ENCODE measurements at places on chromosomes 3 and 15. TPM values are rescaled to one million over a fixed set of nuclear protein-coding genes. Genes with fewer than 3 reads are reported as not detected.

DNA sequence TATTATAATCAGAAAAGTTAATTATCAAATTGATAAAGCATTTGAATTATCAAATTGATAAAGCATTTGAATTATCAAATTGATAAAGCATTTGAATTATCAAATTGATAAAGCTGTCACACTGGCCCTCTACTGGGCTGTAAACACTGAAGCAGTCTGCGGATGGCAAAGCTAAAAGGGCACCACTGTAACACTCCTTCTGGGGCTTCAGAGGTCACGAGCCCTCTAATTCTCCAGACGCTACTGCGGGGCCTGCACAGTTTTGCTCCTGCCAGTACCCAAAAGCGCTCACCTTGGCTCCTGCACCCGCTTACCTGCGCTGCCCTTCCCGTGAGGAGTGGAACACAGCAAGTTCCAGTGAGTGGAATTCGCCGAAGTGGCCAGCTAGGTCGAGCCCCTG lies 409.0 kb upstream of the KCNMB2 start:
- no peak for DNase-seq
- H3K4me3 ChIP-seq, result no peak overlapping the region
- peaks cover 22% of the 10 kb centered on the region for H3K4me1 ChIP-seq
- no peaks in the 10 kb centered on the region for H3K36me3 ChIP-seq
- H3K27me3 ChIP-seq, result no peaks in the 10 kb centered on the region
- no peak overlapping the region for H3K27ac ChIP-seq

DNA sequence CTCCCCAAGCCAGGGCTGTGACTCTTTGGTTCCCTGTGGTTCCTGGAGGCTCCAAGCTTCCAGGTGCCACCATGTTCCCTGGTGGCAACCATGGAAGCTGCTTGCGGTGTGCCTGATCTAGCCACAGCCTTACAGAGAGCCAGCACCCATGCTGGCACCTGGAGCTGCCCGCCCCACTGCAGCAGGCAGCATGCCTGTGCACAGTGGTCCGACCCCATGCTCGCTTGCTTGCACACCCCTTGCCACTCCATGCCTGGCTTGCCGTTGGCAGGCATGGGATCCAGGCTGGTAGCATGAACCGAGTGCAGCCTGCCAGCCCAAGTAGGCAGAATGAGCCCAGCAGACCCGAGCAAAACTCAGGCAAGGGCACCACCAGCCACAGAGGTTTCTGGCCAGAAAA lies 53.9 kb downstream of the SLMAP start:
- no peak for DNase-seq
- no peaks in the 10 kb centered on the region for H3K27me3 ChIP-seq
- no peaks in the 10 kb centered on the region for H3K36me3 ChIP-seq
- H3K4me1 ChIP-seq, result peaks cover 17% of the 10 kb centered on the region
- H3K4me3 ChIP-seq, result no peak overlapping the region

DNA sequence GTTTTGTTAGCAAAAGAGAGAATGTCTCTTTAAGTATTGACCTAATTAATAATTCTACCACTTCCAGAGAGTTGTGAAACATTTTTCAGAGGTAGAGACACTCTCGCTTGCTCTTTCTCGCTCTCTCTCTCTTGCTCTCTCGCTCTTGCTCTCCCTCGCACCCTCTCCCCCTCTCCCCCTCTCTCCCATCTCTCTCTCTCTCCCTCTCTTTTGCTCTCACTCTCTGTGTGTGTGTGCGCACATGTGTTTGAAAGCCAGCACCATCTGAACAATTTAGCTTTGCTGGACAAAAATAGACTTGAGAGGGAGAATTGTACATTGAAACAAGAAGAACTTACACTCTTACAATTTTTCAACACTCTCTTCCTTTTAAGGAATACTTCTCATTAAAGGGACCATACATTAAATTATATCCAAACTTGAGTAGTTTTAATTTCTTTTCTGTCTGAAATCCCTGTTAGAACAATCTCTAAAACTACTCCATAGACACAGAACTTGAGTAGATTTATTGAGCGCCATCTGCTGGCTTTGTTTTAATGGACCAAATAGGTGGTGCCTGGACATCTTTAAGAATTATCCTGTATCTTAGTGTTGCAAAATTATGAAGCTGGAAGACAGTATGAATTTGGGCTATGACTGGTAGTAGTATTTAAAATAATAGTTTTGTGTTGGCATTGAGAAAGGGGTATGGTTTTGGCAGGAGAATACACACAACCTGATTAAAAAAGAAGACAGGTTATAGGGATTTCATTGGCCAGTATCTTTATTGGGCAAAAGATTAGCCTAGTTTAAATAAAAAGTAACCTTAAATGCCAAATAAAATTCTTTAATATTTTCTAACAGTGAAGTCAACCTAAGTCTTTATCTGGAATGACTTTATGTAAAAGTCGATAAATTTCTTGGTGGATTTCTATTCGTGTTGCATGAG lies 124.6 kb downstream of the AKAP13 start:
- no peaks in the 10 kb centered on the region for H3K27me3 ChIP-seq
- peak overlapping the region; percentile 67 for H3K27ac ChIP-seq
- no peaks in the 10 kb centered on the region for H3K36me3 ChIP-seq

GRCh38 chr3:177211503-177212277 lies 14.4 kb upstream of the TBL1XR1 start:
- H3K27me3 ChIP-seq, result no peaks in the 10 kb centered on the region
- DNase-seq, result no peak
- H3K4me1 ChIP-seq, result no peaks in the 10 kb centered on the region
- H3K4me3 ChIP-seq, result no peak overlapping the region

DNA sequence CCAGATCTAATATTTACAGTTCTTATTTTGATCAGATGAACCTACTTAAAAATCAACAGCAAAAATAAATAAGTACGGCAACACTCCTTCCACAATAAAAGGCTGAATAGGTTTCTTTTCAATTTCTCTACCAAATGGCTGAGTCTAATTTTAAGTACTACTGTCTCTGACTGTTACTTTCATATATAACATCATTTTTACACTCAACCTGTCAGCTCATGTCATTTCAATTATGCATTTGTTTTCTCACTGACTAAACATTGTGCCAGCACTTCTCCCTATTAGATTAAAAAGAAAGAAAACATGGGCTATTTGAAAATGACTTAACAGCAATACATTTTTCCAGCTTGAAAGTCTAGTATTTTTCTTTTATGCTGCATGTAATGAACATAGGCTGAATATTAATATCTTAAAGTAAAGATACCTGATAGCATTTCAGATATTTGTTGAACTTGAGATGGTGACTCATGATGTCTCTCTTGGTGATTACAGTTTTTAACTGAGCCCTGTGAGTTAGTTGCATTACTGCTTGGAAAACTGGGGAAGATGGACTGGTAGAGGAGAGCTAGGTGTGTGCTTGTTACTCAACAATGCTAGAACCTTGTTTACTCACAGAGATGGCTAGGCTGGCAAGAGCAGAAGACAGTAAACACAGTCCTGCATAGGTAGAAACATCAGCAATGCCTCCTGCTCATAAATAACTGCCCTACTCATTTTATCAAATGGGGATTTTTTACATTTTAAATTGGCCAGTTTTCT lies 73.9 kb downstream of the PEX5L start:
- no peak for DNase-seq
- no peaks in the 10 kb centered on the region for H3K27me3 ChIP-seq
- no peak overlapping the region for H3K4me3 ChIP-seq

DNA sequence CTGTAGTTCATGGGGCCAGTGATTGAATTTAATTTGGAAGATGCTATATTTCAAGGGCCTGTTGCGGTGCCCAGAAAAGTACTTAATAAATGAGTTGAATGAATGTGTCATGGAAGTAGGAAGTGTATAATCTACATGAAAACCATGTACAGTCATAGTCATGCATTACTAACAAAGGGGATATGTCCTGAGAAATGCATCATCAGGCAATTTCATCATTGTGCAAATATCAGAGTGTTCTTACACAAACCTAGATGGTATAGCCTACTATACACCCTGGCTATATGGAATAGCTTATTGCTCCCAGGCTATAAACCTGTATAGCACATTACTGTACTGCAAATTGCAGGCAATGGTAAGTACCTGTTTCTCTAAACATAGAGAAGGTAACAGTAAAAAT lies 10.7 kb upstream of the MYO5C start:
- no peak overlapping the region for H3K4me3 ChIP-seq
- no peaks in the 10 kb centered on the region for H3K4me1 ChIP-seq
- H3K27ac ChIP-seq, result no peak overlapping the region
- H3K36me3 ChIP-seq, result peaks cover 7% of the 10 kb centered on the region

- H3K36me3 ChIP-seq, result peaks cover 7% of the 10 kb centered on the region
- no peak overlapping the region for H3K4me3 ChIP-seq
- peaks cover 16% of the 10 kb centered on the region for H3K4me1 ChIP-seq
- no peaks in the 10 kb centered on the region for H3K27me3 ChIP-seq
- DNase-seq, result no peak
These were observed 32.0 kb downstream of the CALML4 start for GRCh38 chr15:68173119-68173518.

- H3K27me3 ChIP-seq, result no peaks in the 10 kb centered on the region
- H3K27ac ChIP-seq, result peak overlapping the region; percentile 97
- peak; percentile 70 for DNase-seq
- H3K36me3 ChIP-seq, result no peaks in the 10 kb centered on the region
These were observed 703 bp downstream of the PEAK1 start for GRCh38 chr15:77418966-77419835.

- no peak overlapping the region for H3K4me3 ChIP-seq
- H3K27me3 ChIP-seq, result no peaks in the 10 kb centered on the region
- H3K36me3 ChIP-seq, result no peaks in the 10 kb centered on the region
- peak; percentile 83 for DNase-seq
These were observed 12.9 kb upstream of the CCDC80 start for GRCh38 chr3:112653881-112654300.

- H3K4me1 ChIP-seq, result no peaks in the 10 kb centered on the region
- DNase-seq, result no peak
- no peaks in the 10 kb centered on the region for H3K36me3 ChIP-seq
- no peak overlapping the region for H3K4me3 ChIP-seq
These were observed 73.3 kb upstream of the SNRK start for GRCh38 chr3:43212914-43213611.

DNA sequence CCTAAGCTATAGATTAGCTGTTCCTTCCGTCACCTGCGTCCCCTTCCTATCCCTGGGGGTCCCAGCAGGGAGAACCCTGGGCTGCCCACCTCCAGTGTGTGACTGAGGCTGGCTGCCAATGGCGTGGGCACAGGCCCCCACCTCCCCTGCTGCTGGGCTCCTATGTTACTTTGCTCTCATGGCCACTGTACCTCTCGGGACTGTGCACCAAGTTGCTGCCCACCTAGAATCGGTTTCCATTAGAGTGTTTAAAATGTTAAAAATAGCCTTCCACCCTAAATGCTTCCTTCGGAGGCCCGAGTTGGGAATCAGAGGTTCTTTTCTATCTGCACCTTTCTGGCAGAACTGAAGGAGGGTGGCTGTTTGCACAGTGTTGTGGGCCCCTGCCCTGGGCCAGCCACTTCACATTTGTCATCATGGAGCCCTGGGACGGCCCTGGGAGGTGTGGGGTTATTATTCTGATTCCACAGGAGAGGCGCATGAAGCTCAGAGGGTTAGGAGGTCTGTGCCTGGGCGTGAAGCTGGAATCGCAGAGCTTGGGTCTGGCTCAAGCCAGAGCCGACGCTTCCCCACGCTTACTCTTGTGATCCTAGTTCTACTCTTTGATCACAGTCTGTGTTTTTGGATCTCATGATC lies 29.1 kb downstream of the IRAK2 start:
- no peaks in the 10 kb centered on the region for H3K36me3 ChIP-seq
- peaks cover 69% of the 10 kb centered on the region for H3K4me1 ChIP-seq
- H3K27ac ChIP-seq, result peak overlapping the region; percentile 90
- no peaks in the 10 kb centered on the region for H3K27me3 ChIP-seq
- H3K4me3 ChIP-seq, result no peak overlapping the region

GRCh38 chr3:51637941-51638471 lies 33.0 kb upstream of the TEX264 start:
- H3K27ac ChIP-seq, result no peak overlapping the region
- H3K27me3 ChIP-seq, result no peaks in the 10 kb centered on the region
- peaks cover 80% of the 10 kb centered on the region for H3K36me3 ChIP-seq
- H3K4me1 ChIP-seq, result no peaks in the 10 kb centered on the region
- DNase-seq, result no peak
- no peak overlapping the region for H3K4me3 ChIP-seq

DNA sequence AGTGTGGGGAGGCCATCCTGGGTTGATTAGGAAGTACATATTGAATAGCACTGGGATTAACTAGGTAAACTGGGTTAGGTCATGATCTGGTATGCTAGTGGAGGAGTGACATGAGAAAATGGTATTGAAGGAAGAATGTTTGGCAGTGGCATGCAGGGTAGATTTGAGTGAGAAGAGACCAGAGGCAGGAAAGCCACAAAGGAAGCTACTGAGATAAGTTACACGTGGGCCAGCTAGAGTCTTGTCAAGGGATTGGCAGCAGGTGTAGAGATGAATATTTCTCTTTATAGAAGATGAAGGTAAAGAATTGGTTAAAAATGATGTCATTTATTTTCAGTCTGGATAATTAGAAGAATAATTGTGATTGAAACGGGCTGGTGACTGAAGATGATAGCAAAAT lies 91.0 kb upstream of the TPRG1 start:
- no peak overlapping the region for H3K27ac ChIP-seq
- DNase-seq, result no peak
- H3K27me3 ChIP-seq, result no peaks in the 10 kb centered on the region
- no peaks in the 10 kb centered on the region for H3K36me3 ChIP-seq
- H3K4me3 ChIP-seq, result no peak overlapping the region

DNA sequence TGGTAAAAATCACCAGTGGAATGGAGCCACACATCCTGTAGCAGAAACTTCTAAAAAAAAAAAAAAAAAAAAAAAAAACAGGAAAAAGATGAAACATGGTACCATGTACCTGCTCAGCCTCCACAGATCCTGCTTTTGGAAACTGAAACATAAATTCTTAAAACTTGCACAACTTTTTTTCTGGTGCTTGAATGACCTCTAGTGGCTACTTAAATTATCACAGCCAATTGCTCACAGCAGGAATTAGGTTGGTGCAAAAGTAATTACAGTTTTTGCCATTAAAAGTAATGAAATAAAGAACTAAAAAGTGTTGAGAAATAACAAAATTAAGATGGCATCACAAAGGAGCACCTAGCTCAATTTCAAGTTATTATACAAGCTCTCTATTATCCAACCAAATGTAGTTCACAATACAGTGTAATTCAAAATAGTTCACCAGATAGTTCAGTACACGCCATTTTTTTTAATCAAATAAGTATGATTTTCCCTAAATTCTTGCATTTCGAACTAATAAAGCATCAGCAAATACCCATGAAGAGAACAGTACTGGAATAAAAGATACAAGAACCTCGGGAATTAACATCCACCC lies 80.6 kb downstream of the ULK4 start:
- no peak overlapping the region for H3K27ac ChIP-seq
- DNase-seq, result no peak
- no peaks in the 10 kb centered on the region for H3K36me3 ChIP-seq
- no peaks in the 10 kb centered on the region for H3K27me3 ChIP-seq

- no peak overlapping the region for H3K4me3 ChIP-seq
- no peak for DNase-seq
- no peaks in the 10 kb centered on the region for H3K4me1 ChIP-seq
- H3K36me3 ChIP-seq, result no peaks in the 10 kb centered on the region
- no peak overlapping the region for H3K27ac ChIP-seq
These were observed 523.2 kb upstream of the ZNF717 start for GRCh38 chr3:76308541-76308940.

GNAT1 gene
- not detected for polyA plus RNA-seq

MYLK gene
- 34.2 TPM for polyA plus RNA-seq

ROPN1 gene
- 1.2 TPM for polyA plus RNA-seq

FAM174B gene
- polyA plus RNA-seq, result 8.1 TPM

CA12 gene
- 29.4 TPM for polyA plus RNA-seq

TGM4 gene
- polyA plus RNA-seq, result not detected

LRRC28 gene
- polyA plus RNA-seq, result 13.6 TPM
